GM23338 (cell line): ENCODE measurements at places on chromosomes 11 and 22.

GRCh38 chr22:43389227-43389836 is 22.5 kb upstream of the MPPED1 start:
- no peaks in the 10 kb centered on the region for H3K27me3 ChIP-seq
- no peak for DNase-seq
- H3K4me3 ChIP-seq: no peak overlapping the region
- H3K27ac ChIP-seq: no peak overlapping the region
- H3K36me3 ChIP-seq: no peaks in the 10 kb centered on the region

- no peaks in the 10 kb centered on the region for H3K27me3 ChIP-seq
- no peaks in the 10 kb centered on the region for H3K4me1 ChIP-seq
- H3K27ac ChIP-seq: no peak overlapping the region
- no peak overlapping the region for H3K4me3 ChIP-seq
Observed at GRCh38 chr22:19515654-19516377, 8.4 kb downstream of the CLDN5 start.

GRCh38 chr22:30636226-30637077 is 871 bp downstream of the SLC35E4 start:
- H3K36me3 ChIP-seq: peaks cover 4% of the 10 kb centered on the region; the same call in 1 of the 2 replicates
- peak; percentile 47 for DNase-seq
- H3K27ac ChIP-seq: no peak overlapping the region
- peaks cover 10% of the 10 kb centered on the region; the same call in 1 of the 2 replicates for H3K4me1 ChIP-seq
- H3K27me3 ChIP-seq: 0 out of 2 replicates have a peak, but pooled peaks cover 3% of the 10 kb centered on the region

- H3K4me1 ChIP-seq: peaks cover 4% of the 10 kb centered on the region
- no peaks in the 10 kb centered on the region for H3K27me3 ChIP-seq
- H3K4me3 ChIP-seq: no peak overlapping the region
Observed at GRCh38 chr11:46982797-46983452, 46.4 kb downstream of the CSTPP1 start.

GRCh38 chr22:35310556-35311550 is 11.2 kb downstream of the TOM1 start:
- H3K4me3 ChIP-seq: no peak overlapping the region
- peak; percentile 27 for DNase-seq
- no peak overlapping the region for H3K27ac ChIP-seq
- no peaks in the 10 kb centered on the region for H3K36me3 ChIP-seq

GRCh38 chr22:48866906-48867681 is 960.6 kb downstream of the BRD1 start:
- no peaks in the 10 kb centered on the region for H3K36me3 ChIP-seq
- no peaks in the 10 kb centered on the region for H3K4me1 ChIP-seq
- no peak overlapping the region for H3K4me3 ChIP-seq
- H3K27me3 ChIP-seq: no peaks in the 10 kb centered on the region
- no peak for DNase-seq

GRCh38 chr11:85813721-85814120 is 2.8 kb upstream of the SYTL2 start:
- peaks cover 9% of the 10 kb centered on the region for H3K4me1 ChIP-seq
- H3K4me3 ChIP-seq: no peak overlapping the region
- H3K27me3 ChIP-seq: peaks cover 39% of the 10 kb centered on the region
- no peak overlapping the region for H3K27ac ChIP-seq
- no peaks in the 10 kb centered on the region for H3K36me3 ChIP-seq

DNA sequence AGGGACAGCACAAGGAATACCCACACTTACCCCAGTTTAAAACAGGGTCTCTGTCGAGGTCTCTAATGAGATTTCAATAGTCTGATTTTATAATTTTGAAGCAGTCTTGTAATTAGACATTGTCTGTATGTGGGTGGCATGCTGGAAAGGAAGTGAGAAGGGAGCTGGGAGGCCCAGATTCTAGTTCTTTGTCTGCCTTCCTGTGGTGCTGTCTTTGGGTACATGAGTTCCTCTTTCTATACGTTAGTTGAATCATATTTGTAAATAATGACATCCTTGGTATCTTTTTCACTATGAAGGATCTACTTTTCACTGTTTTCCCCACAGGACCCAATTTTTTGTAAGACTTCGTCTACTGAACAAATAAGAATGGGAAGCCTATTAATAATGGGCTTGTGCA is 42.0 kb upstream of the TENM4 start:
- H3K27ac ChIP-seq: no peak overlapping the region
- no peaks in the 10 kb centered on the region for H3K36me3 ChIP-seq
- peaks cover 14% of the 10 kb centered on the region for H3K4me1 ChIP-seq
- no peak for DNase-seq
- H3K27me3 ChIP-seq: no peaks in the 10 kb centered on the region
- H3K4me3 ChIP-seq: no peak overlapping the region

GRCh38 chr22:42433754-42434682 is 1.8 kb upstream of the NFAM1 start:
- no peaks in the 10 kb centered on the region for H3K36me3 ChIP-seq
- H3K27ac ChIP-seq: no peak overlapping the region
- 0 out of 2 replicates have a peak, but pooled peaks cover 1% of the 10 kb centered on the region for H3K27me3 ChIP-seq
- DNase-seq: no peak
- H3K4me3 ChIP-seq: no peak overlapping the region

- no peak overlapping the region for H3K4me3 ChIP-seq
- no peaks in the 10 kb centered on the region for H3K27me3 ChIP-seq
- no peak overlapping the region for H3K27ac ChIP-seq
- no peak for DNase-seq
- no peaks in the 10 kb centered on the region for H3K36me3 ChIP-seq
Observed at GRCh38 chr11:69333879-69334278, 39.9 kb downstream of the MYEOV start.

DNA sequence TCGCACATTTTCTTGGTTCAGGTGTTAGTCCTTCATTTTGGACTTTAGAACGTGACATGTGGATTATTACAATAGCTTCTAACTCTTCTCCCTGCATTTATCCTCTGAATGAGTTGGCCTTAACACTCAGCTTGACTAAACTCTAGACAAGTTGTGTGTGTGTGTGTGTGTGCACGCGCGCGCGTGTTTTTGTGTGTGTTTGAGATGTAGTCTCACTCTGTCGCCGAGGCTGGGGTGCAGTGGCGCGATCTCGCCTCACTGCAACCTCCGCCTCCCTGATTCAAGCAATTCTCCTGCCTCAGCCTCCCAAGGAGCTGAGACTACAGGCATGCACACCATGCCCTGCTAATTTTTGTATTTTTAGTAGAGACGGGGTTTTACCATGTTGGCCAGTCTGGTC is 24.3 kb upstream of the KCNA4 start:
- no peaks in the 10 kb centered on the region for H3K36me3 ChIP-seq
- peaks cover 4% of the 10 kb centered on the region; the same call in 1 of the 2 replicates for H3K4me1 ChIP-seq
- no peak for DNase-seq
- H3K27ac ChIP-seq: no peak overlapping the region
- H3K27me3 ChIP-seq: peaks cover 65% of the 10 kb centered on the region
- no peak overlapping the region for H3K4me3 ChIP-seq

GRCh38 chr11:117822074-117823033 is 2.2 kb downstream of the FXYD2 start:
- peak; percentile 74 for DNase-seq
- H3K4me1 ChIP-seq: peaks cover 14% of the 10 kb centered on the region; the same call in 1 of the 2 replicates
- no peak overlapping the region for H3K27ac ChIP-seq
- H3K27me3 ChIP-seq: no peaks in the 10 kb centered on the region

DNA sequence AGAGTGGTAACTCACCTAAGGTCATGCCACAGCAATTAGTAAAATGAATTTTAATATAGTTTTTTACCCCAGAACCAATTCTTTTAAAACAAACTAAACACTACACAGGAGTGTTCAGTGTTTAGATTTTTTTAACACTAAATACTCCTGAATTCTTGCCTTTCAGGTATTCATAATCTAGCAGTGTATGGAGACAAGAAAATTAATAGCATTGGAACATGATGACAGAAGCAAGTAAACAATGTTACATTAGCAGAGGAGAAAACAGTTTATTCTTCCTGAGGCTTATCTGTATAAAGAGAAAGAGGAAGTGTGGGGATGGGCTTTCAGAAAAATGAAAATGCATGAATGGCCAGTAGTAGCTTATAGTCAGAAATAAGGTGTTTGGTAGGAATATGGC is 222.1 kb upstream of the FAT3 start:
- no peaks in the 10 kb centered on the region for H3K27me3 ChIP-seq
- H3K36me3 ChIP-seq: no peaks in the 10 kb centered on the region

DNA sequence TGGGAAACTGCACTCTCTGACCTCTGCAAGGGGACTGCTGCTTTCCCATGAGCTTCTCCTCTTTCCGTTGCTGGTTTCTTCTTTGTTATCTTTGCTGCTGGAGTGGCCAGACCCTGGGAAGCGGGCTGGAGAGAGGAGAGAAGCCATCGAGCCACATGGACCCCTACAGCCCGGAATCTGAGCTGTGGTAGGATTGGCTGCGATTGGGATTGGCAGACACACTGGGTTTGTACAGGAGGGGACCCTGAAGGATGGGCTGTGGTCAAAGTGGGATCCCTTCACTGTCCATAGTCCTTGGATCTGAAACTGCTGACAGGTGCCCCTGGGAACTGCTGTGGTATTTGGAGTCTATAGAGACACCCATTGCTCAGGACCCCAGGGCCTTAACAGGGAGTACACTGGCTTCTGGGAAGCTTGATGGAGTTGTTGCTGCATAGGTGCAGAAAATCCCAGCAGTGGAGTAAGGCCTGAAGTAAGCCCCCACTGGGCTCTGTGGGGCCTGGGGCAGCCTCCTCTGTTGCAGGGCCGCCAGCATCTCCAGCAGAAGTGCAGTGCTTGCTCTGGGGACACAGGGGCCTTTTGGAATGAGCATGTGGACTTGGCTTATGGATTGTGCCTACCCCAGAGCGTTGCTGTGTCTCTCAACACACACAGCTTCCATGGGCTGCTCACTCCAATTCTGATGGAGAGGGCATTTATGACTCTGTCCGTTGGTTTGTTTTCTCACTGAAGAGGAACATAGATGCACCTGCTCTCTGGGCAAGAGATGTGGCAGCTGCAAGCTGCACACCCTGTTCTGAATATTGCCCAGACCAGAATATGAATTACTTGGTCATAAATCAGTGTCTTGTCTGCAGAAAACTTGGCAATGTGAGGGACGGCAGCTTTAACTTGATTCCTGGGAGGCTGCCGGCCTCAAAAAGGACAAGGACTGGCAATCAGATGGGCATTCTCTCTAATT is 32.0 kb downstream of the BCR start:
- no peak for DNase-seq
- no peaks in the 10 kb centered on the region for H3K27me3 ChIP-seq
- H3K27ac ChIP-seq: peak overlapping the region; percentile 32; the same call in 1 of the 2 replicates
- no peaks in the 10 kb centered on the region for H3K36me3 ChIP-seq

- no peak overlapping the region for H3K4me3 ChIP-seq
- H3K36me3 ChIP-seq: no peaks in the 10 kb centered on the region
- no peak overlapping the region for H3K27ac ChIP-seq
- H3K4me1 ChIP-seq: no peaks in the 10 kb centered on the region
- no peak for DNase-seq
Observed at GRCh38 chr11:8459711-8460399, 134.2 kb downstream of the STK33 start.

DNA sequence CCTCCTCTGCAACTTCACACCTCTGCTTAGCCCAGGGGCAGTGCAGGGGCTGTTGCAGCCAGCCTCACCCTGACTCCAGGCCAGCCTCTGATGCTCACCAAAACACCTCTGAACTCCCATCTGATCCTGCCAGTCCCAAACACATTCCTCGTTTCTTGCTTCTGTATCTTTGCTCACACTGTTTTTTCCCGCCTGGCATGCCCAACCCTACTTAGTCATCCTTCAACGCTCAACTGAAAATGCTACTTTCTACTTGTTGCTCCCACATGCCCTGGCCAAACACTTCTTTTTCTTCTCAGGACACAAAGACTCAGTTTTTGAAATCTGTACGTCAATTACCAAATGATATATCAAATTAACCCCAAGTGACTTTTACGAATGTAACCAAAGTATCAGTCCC is 140.8 kb upstream of the ZBED5 start:
- H3K27ac ChIP-seq: no peak overlapping the region
- no peaks in the 10 kb centered on the region for H3K27me3 ChIP-seq
- no peak overlapping the region for H3K4me3 ChIP-seq
- DNase-seq: no peak

- H3K27ac ChIP-seq: no peak overlapping the region
- no peak overlapping the region for H3K4me3 ChIP-seq
- H3K36me3 ChIP-seq: no peaks in the 10 kb centered on the region
- H3K4me1 ChIP-seq: peaks cover 3% of the 10 kb centered on the region; the same call in 1 of the 2 replicates
Observed at GRCh38 chr22:46010951-46011626, 34.1 kb upstream of the WNT7B start.

DNA sequence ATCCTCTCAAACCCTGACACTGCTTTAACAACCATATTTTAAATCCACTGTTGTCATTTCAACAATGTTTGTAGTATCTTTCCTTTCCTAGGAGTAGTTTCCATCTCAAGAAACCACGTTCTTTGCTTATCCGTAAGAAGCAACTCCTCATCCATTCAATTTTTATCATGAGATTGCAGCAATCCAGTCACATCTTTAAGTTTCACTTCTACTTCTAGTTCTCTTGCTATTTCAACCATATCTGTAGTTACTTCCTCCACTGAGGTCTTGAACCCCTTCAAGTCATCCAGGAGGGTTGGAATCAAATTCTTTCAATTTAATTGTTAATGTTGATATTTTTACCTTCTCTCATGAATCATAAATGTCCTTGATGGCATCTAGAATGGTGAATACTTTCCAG is 22.4 kb downstream of the CCDC82 start:
- no peak overlapping the region for H3K4me3 ChIP-seq
- H3K4me1 ChIP-seq: no peaks in the 10 kb centered on the region
- no peak for DNase-seq
- H3K27me3 ChIP-seq: no peaks in the 10 kb centered on the region
- H3K36me3 ChIP-seq: peaks cover 4% of the 10 kb centered on the region; the same call in 1 of the 2 replicates

DNA sequence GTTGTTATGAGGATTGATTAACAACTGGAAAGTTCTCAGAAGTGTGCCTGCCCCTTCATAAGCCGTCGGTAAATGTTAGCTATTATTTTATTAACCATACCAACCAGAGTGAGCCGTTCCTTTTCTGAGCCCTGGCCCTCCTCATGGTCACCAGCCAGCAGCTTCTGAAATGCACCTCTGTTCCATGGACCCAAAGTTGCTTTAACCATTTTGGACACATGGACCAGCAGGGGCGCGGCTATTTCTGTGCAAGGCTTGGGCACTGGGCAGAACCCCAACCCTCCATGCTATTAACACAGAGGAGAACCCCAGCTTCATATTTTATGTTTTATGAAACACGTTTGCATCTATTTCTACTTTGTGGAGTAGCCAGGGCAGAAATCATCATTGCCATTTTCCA is 18.6 kb upstream of the SCGB1A1 start:
- H3K36me3 ChIP-seq: no peaks in the 10 kb centered on the region
- no peak overlapping the region for H3K4me3 ChIP-seq
- no peak for DNase-seq
- H3K27ac ChIP-seq: no peak overlapping the region
